ENCODE measurements at places on chromosomes 3 and 15.

GRCh38 chr3:109743981-109744380, 406.6 kb upstream of the DPPA4 start:
- no peak for DNase-seq

- DNase-seq, result no peak
These were observed 99.8 kb downstream of the TRIM69 start for GRCh38 chr15:44836094-44836493.

DNA sequence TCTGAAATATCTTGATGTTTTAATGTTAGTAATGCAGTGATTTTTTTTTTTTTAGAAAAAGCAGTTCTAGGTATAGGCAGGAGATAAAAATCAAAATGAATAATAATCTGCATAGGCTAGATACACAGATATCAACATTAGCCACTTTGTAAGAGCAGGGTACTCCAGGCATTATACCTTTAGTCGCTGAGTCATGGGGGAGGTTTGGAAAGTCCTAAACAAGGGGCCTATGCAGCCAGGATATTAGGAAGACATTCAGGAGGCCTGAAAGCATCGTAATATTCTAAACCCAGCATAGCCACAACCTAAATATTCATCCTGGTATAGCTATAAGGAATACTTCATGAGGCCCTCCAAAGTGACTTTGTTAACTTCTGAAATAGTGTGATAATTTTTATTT, 258.1 kb upstream of the NECTIN3 start:
- DNase-seq, result no peak

DNA sequence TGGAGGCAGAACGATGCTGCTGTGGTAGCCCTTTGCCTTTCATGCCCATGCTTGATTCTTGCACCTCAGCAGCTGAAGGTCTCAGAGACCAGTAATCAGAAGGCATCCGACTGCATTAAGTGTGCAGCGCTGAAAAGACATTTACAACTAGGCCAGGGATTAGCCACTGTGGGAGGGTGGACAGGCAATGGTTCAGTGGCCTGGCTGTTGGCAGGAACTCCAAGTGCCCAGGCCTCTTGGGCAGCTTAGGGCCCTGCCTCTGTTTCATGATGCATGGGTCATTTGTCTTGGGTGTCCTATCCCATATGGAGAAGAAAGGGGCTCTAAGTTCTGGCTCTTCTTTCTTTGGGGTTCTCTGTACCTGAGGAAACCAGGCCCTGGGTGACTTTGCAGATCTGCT, 11.4 kb downstream of the TMED3 start:
- DNase-seq, result no peak

- no peak for DNase-seq
These were observed 104.7 kb upstream of the SETMAR start for GRCh38 chr3:4198491-4198890.

GRCh38 chr3:178003756-178004155, 532.5 kb upstream of the KCNMB2 start:
- DNase-seq, result no peak

DNA sequence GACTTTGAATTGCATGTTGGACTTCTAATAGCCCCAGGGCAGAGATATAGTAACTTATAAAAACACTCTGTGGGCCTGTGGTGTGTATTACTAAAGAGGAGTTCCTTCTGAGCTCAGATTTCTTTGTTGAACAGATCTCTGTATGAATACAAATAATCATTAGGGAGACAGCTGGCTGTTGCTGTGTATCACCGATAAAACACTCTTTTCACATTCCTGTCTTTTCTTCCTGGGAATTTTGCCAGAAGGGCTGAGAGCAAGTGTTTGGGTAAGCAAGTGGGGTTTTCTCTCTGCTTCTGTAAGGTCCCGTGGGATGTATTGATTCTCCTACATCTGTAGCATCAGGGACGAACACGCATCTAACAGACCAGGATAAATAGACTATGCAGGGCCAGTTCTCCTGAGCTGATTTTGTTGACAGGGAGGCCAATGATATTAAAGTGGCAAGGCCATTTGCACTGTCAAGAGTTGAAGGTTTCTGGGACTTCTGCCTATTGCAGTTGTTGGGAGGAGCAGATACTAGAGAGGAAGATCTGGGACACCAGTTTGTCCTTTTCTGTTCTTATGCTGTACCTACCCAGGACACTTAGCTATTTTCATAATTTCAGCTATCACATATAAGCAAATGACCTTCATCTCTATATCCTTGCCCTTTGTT, 225.9 kb upstream of the CD96 start:
- DNase-seq, result peak; percentile 74

DNA sequence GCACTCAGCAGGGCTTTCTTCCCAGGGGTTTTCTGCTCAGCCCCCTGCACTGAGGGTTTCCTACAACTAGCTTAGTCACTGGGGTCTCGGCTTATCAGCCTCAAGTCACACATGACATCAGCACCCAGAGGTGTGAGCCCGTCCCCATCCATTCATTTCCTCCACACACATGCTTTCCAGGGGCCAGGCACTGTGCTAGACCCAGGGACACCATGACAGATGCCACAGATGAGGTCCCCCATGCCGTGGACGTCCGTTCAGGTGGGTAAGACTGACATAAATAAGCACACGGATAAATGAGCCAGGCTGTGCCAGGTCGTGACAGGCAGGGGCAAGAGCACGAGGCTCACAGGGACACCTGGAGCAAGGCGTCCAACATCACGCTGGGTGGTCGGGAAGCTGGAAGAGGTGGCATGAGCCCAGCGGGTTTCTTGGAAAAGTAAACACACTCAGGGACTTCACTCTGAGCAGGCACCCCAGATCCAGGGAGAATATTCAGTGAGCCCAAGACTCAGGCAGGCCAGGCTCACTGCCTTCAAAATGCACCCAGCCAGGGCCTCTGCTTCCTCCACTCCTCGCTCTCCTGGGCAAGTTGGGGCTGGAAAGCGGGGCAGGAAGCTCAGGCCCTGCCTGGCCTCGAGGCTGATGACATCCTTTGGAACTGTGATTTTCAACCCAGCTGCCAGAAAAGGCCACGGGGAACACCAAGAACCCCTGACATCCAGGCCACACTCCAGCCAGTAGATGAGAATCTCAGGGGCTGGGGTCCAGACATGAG, 139.3 kb downstream of the CHSY1 start:
- DNase-seq, result no peak

DNA sequence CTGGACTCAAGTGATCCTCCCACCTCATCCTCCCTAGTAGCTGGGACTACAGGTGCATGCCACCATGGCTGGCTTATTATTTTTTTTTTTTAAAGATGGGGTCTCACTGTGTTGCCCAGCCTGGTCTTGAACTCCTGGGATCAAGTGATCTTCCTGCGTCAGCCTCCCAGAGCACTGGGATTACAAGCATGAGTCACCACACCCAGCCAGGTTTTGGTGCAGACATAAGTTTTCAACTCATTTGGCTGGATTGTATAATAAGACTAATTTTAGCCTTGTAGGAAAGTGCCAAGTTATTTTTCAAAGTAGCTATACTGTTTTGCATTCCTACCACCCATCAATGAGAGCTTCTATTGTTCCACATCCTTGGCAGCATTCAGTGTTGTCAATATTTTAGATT, 32.1 kb downstream of the BUB1B start:
- DNase-seq, result peak; percentile 49

- no peak for DNase-seq
These were observed 688.7 kb downstream of the TUSC7 start for GRCh38 chr3:117398141-117398899.

DNA sequence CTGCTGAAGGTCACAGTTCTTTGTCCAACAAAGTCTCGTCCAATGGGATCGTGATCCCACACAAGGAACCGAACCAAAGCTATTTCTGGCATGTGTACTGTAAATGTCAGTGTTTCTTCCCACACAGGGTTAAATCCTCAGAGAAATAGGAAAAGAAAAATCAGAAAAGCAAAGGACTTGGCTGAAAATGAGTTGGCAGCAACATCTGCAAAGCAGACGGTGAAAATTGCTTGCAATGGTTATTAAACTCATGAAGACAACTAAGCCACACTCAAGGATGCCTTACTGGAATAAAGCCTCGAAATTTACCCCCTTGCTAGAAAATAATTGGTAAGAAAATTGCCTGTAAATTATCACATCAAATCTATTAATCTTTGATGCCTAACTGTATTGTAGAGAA, 195.2 kb upstream of the STRIT1 start:
- no peak for DNase-seq

GRCh38 chr15:56967336-56967735, 48.9 kb downstream of the TCF12 start:
- DNase-seq, result no peak

- no peak for DNase-seq
These were observed 16.6 kb upstream of the UBP1 start for GRCh38 chr3:33456756-33457155.

DNA sequence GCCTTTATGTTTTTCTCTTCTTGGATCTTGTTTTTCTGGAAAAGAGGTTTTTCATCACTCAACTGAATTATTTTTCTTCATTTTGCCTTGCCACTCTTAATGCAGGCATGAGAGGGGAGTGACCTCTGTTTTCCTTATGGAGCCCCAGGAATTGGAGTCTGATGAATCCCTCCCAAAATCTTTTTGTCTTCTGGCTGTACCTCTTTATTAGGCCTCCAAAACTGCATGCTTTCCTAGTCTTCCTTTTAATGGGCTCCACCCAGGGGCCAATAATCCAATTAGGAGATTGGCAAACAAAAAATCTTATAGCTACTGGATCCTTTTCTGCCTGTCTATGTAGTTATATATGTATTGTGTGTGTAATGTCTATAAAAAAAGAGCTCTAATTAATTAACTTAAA, 192.4 kb upstream of the PEX5L start:
- no peak for DNase-seq

DNA sequence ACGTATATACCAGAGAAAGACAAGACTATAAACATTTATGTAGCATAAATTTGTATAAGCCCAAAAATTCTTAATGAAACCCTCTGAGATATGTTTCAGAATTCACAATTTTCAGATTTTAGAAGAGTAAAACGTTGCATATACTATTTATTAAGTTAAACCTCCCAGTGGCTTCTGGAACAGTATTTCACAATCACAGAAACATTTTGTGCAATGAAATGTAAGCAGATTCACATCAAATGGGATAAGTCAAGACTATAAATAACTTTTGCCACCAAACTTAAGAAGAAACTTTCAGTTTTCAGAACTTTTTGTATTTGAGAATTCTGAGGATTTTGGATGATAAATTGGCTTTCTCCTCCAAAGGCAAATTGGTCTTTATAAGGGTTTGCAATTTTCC, 9.2 kb downstream of the SLTM start:
- no peak for DNase-seq

DNA sequence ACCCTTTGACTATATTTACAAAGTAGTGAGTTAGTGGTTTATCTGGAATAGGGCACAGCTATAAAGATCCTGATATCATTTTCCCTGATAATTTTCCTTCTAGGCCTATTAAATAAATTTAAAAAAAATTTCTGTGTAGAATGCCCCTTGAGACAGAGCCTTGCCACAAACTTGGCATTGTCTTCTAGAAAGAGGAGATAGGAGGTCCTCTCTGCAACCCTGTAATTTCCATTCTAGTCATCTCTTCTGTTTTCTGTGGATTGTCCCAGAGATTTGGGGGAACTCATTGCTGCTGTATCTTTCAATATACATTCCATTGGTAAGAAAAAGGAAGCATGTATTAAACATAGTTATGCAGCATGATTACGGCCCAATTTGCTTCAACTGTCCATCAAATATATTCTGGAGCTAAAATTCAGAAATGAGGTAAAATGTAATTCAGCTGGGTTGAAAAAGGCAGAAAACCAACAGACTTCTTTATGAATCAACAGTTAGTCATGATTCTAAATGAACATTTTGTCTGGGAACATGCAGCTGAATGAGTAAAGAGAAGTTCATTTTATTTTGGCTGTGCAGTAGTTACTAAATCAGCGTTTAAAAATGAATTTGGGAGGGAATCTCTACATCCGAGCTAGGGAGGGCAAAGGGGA, 401.1 kb downstream of the NAALADL2 start:
- no peak for DNase-seq

GRCh38 chr15:63255489-63255990, 21.9 kb upstream of the APH1B start:
- no peak for DNase-seq

DNA sequence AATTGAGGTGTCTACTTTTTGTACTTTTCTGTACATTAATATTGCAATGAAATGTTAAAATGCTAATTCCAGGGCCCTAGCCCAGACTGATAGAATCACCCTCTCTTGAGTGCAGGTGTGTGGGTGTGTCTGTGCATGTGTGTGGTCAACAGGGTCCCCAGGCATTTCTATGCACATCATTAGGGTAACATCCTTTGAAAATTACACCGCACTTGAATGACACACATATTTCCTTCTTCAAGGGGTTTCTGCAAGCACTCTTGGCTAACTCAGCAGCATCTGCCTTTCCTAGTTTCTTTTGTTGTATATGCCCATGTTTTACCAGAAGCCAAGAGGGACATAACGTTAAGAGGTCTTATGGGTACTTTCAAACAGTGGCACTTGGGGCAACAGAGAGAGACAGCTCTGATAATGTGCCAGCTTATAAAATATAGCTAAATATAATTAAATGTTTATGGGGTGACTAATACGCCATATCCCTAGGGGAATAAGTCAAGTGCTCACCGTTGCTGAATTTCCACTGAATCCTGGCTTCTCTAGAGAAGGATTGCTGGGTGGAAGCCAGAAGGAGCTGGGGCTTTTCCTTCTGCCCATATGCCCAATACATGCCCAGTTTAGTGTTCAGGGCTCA, 54.5 kb upstream of the LRIG1 start:
- no peak for DNase-seq

GRCh38 chr3:10845001-10845761, 29.2 kb downstream of the SLC6A11 start:
- no peak for DNase-seq

- DNase-seq, result no peak
These were observed 42.0 kb downstream of the GALNT15 start for GRCh38 chr3:16216373-16216935.

DNA sequence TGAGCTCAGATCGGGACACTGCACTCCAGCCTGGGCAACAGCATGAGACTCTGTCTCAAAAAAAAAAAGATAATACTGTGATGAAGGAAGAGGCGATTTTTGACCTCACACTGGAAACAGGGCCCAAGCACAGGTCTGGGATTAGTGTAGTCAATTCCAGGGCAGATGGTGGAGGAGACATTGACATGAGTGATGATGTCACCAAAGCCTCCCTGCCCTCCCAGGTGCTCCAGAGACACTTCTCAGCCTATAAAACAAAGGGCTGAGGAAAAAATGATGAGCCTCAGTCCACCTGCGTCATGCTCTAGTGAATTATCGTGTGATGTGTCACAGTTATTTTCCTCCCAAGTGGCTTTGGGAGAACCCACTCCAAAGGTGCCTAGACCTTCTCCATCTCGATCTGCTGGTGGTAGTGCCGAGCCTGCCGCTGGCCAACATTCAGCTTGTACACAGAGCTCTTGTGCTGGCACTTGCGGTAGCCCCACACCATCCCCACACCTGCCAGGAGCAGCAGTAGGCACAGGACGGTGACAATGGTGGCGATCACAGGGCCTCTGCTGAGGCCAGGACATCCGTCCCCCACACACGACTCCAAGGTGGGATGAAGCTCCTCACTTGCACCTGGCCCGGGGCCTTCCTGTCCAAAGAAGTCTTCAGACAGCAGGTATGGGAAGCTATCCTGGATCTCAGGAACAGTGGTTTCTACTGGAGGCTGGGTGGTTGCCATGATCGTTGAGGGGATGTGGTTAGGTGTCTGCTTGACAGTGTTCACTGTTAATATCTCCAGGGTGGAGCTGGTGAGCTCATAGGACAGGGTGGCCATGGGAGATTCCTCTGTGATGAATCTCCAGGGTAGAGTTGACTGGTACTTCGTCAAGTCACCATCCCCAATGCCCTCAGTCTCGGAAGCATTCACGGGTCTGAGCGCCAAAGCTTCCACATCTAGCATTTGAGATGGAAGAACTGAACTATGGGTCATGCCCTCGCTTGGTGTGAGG, 38.8 kb downstream of the CRTAP start:
- no peak for DNase-seq

- no peak for DNase-seq
These were observed 423 bp upstream of the PHLDB2 start for GRCh38 chr3:111858642-111859041.

All from astrocyte of the cerebellum (primary cell).